Camera-type eye (tissue), 1 donor: ENCODE measurements at places on chromosomes 5 and 9. TPM values are rescaled to one million over a fixed set of nuclear protein-coding genes. Genes with fewer than 3 reads are reported as not detected.

The FOXD4 gene
- 0.82 TPM for total RNA-seq

The EIF4E1B gene
- total RNA-seq, result 0.55 TPM

The CKMT2 gene
- 32.4 TPM for total RNA-seq

The WDR41 gene
- total RNA-seq, result 80.0 TPM

The C6 gene
- 0.55 TPM for total RNA-seq

The PCDHGB7 gene
- 26.6 TPM for total RNA-seq

The XPA gene
- total RNA-seq, result 26.7 TPM

The NR5A1 gene
- not detected for total RNA-seq
